ENCODE measurements at places on chromosomes 16 and 17.
A peak's percentile ranks its signal among the peaks of the same experiment; 100 is the strongest.

- DNase-seq: peak; percentile 9
Observed at GRCh38 chr16:55760310-55761001, 72.4 kb downstream of the CES1 start.

DNA sequence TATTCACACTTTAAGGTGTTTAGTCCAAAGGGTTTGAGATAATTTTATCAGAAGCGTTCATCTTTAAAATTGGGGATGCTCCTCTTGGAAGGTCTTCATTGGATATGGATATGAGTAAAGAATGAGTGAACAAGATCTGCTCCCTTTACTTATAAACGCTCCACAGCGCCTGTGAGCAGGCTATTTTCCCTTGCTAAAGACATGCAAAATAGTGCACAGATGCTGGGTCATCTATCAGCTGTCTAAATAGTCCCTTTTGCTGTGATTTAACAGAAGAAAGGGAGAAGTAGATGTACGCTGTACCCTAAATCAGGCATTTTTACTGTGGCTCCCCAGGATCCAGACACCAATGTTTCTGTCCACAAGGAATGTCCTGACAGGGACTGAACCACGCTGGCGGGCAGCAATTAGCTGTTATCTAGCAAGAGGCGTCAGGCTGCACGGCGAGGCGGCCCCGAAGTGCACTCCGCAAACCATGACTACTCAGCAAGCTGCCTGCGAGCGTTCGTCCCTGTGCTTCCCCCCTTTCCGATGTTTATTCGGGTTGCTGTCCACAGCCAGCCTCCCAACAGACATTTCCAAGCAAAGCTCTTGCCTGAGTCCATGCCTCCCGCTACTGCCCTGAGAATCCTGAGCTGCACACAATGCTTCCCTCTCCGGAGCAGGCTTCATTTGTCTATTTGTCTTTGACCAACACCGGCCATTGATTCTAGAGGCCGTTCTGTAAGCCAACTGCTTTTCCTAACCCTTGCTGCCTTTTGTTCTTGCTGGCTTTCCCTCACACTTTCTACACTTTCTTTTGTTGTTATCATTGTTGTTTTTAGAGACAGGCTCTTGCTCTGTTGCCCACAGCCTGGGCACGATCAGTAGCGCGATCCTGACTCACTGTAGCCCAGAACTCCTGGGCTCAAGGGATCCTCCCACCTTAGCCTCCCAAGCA is 55.7 kb upstream of the CNEP1R1 start:
- DNase-seq: no peak

GRCh38 chr17:78572239-78573205 is 4.7 kb downstream of the DNAH17 start:
- no peak for DNase-seq

GRCh38 chr17:28889996-28890395 is 7.5 kb downstream of the FLOT2 start:
- DNase-seq: no peak

GRCh38 chr17:80874866-80875445 is 116.7 kb upstream of the CHMP6 start:
- DNase-seq: no peak

DNA sequence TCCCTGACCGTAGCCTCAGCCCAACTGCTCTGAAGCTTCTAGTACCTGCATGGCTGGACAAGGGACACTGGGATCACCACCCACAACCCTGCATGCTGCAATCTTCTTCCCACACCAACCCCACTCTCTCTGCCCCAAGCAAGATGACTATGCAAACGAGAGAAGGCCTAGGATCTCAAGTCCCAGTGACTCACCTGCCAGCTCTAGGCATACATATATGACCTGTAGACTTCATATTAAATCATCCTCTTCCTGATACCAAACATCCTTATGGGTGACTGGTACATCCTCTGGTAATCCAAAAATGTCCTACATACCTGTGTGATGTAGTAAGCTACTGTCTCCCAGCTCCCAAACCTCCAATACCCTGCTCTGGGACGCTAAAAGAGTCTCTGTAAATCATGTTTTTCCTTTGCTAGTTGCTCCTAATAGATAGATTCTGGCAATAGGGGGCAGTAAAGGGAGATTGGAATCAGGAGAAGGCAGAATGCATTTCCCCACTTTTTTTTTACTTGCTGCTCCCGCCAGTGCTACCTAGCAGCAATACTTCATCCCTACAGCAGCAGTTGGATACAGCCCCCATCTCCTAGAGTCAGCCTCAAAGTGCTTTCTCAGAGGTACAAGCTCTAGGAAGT is 43.4 kb upstream of the SOX9 start:
- DNase-seq: no peak

GRCh38 chr16:58025351-58026138 is at the start of gene MMP15:
Gene MMP15 (plus strand): TSS chr16:58025754. CDS start chr16:58026351, 597 bp downstream.
- DNase-seq: peak; percentile 59

DNA sequence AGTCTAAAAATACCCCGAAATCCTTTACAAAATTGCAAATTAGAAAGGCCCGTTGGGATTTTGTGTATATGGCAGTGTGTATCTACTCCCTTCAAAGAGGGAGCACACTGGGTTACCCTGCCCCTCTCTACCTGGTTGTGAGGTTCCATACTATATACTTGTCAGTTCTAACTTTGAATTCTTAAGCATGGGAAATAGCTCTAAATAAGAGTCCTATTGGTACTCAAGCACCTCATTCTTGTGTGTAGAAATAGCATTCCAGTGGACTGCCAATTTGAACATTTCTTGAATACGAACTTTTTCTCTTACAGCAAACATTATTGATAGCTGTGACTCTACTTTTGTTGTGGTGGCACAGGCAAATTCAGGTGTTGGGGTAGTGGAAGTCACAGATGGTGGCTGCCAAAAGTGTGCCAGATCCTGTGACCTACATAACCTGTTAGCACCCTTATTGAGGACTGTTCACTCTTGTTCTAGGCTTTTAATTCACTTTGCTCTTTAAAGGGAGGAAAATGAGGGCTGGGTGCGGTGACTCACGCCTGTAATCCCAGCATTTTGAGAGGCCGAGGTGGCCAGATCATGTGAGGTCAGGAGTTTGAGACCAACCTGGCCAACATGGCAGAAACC is 16.1 kb downstream of the ESRP2 start:
- no peak for DNase-seq

DNA sequence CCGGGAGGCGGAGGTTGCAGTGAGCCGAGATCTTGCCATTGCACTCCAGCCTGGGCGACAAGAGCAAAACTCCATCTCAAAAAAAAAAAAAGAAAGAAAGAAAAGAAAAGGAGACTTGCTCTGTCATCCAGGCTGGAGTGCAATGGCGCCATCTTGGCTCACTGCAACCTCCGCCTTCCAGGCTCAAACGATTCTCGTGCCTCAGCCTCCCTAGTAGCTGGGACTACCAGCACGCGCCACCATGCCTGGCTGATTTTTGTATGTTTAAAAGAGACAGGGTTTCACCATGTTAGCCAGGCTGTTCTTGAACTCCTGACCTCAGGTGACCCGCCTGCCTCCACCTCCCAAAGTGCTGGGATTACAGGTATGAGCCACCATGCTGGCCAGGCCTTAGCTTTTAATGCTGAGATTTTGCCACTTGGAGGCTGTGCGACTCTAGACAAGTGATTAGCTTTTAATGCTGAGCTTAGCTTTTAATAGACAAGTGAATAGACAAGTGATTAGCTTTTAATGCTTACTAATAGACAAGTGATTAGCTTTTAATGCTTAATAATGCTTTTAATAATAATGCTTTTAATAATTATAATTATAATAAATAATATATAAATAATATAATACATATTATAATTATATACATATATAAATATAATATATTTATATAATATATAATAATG is 9.6 kb downstream of the LDAF1 start:
- DNase-seq: no peak

GRCh38 chr16:11914210-11915113 is 1.3 kb downstream of the GSPT1 start:
- peak; percentile 40 for DNase-seq

- DNase-seq: no peak
Observed at GRCh38 chr16:2856061-2856670, 1.8 kb downstream of the PRSS22 start.

DNA sequence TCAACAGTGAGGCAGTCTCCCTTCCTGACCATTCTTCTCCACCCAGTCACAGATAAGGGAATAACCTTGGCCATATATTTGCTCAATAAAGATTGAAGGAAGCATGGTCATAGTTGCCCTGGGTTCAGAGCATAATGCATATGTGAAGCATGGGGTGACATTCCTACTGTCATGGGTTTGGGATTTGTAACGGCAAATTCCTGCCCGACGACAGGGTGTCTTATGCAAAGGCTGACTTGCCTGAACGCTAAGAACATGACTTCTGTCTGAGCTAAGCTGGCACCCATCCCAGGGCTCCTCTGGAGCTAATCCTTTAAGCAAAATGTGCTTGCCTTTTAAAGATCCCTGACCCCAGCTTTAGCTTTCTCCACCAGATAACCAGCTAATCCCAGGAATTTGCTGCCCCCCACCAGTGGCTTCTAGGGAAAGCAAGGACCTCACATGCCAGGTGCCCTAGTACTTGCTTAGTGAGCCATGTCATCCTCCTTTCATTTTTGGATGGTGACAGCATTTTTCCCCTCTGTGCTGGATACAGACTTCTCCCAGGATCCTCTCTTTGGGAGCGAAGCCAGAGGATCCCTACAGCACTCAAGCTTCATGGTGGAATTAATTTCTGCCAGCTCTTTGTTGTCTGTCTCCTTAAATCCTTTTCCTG is 11.7 kb downstream of the SLC7A6OS start:
- DNase-seq: peak; percentile 86

GRCh38 chr17:7530023-7530900 is 18.6 kb upstream of the TNFSF12 start:
- peak; percentile 18 for DNase-seq

- no peak for DNase-seq
Observed at GRCh38 chr16:80203821-80204220, 337.0 kb upstream of the DYNLRB2 start.

DNA sequence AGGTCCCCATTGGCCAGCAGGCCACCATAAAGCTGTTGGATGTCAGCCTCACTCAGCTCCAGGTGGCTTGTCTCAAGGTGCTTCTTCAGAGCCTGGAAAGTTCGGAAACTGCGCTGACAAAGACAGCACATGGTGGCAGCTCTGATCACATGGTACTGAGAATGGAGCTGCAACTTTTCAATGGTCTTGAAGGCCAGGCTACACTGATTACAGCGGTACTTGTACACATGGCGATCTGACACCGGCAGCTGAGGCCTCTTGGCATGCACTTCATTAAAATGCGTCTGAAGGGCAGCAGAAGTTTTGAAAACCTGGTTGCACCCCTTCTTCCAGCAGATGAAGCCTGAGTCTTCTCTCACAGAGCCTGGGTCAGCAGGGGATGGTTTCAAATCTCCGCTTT is 249.7 kb downstream of the ZFHX3 start:
- no peak for DNase-seq

GRCh38 chr17:1943436-1943831 is 81.7 kb downstream of the RTN4RL1 start:
- DNase-seq: no peak

- no peak for DNase-seq
Observed at GRCh38 chr16:66042341-66042740, 324.1 kb upstream of the CDH5 start.

- peak; percentile 84 for DNase-seq
Observed at GRCh38 chr16:47565454-47565853, 104.3 kb downstream of the PHKB start.

DNA sequence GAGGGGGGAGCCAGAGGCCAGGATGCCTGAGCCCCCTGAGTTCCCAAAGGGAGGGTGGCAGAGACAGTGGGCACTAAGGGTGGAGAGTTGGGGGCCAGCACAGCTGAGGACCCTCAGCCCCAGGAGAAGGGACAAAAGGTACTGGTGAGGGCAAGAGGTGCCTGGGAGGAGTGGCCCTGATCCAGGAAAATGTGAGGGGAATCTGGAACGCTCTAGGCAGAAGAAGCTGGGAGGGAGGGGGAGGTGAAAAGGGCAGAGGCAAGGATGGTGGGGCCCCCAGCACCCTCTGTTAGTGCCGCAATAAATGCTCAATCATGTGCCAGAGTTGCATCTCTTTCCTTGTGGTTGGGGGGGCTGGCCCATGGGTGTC is 1.1 kb downstream of the TCAP start:
- no peak for DNase-seq

- no peak for DNase-seq
Observed at GRCh38 chr16:86181526-86181925, 282.6 kb downstream of the IRF8 start.

GRCh38 chr16:1762196-1762878 is 9.0 kb downstream of the NME3 start:
- no peak for DNase-seq

DNA sequence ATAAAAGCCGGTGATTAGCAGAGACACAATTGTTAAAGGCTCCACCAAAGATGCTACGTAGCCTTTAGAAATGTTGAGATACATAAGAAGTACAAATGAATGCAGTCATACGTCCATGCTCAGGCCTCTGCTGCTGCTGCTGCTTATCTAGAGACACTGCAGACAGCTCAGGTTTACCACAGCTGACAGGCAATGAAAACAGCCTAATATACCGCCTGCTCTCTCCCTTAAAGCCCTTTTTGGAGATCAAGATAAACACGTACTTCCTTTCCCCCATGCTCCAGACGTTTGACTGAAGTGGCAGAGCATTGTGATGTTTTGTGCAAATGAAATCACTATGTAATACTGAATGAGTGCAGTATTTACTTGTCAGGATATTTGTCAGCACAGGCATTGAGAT is 185.3 kb downstream of the AATF start:
- DNase-seq: no peak

DNA sequence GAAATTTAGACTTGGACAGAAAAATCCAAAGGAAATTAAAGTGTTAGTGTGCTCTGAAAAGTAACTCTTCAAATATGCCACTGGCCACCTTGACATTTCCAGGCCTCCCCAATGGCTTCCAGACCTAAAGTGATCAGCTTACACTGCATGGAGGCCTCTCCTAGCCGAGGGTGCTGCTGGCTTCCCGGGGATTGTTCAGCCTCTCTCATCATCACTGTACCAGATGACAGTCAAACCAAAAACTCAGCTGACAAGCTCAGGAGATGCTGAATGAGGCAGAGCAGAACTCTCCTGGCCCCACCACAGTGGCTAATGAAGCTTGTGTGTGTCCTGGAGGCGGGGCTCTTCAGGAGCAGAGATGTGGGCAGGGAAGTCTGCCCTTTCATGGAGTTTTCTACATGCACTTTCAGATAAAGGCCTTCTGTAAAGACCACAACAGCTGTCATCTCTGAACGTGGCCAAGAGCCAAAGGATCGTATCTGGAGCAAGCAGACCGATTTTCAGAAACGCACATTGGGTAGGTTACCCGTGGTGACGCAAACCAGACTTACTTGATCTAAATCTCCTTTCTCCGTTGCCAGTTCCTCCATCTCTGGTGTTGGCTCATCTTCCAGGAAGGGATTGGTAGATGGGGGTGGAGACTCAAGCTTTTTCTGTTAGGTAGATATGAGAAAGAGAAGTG is 113.3 kb downstream of the VPS53 start:
- DNase-seq: no peak

GRCh38 chr16:4859900-4860255 is 12.6 kb downstream of the UBN1 start:
- DNase-seq: no peak

DNA sequence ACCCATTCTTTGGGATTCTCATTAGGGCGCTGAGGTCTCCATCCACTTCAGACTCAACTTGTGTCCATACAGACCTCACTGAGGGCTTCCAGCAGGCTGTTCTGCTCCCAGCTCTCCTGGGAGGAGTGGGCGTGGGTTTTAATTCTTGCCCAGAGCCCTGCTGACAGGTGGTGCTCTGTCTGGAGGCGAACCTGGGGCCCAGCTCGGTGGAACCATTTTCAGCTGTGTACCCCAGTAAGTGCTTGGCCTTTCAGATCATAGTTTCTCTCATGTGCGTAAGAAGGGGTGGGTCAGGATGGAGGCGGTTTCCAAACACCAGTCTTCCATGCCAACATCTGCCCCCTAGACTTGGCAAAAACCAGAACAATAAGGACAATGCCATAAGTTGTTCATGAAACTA is 21.4 kb upstream of the NKD1 start:
- DNase-seq: no peak

Measured in EH (cell line).